Stimulated activated CD8-positive, alpha-beta memory T cell treated with anti-CD3 and anti-CD28 coated beads, Interleukin-4, amount 100 ng/mL, for 1 hour (primary cell): ENCODE measurements at places on chromosomes 13 and 19.

DNA sequence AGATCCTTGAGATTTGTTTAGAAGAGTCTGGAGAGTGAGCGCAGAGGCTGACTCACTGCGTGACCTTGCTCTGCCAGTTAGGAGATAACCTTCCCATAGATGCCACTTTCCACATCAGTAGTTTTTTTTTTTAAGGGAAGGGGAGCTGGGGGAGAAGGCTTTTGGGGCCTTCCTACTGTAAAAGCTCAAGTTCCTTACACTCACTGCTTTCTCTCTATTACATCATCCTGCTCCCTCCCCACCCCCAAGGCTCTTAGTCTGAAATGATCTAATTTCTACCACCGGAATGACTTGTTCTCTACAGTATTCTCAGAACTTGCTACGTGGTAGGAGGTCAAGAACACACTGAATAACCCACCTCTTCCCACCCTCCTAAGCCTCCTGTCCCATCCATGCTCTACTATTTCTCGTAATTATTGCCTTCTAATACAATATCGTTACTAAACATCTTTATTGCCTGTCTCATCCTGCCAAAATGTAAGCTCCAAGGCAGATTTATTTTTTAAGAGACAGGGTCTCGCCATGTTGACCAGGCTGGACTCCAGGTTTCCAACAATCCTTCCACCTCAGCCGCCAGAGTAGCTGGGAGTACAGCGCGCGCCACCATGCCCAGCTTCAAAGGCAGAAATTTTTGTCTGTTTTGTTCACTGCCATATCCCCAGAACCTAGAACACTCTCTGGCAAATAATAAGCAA lies 1.2 kb downstream of the LONP1 start:
- DNase-seq: no peak

DNA sequence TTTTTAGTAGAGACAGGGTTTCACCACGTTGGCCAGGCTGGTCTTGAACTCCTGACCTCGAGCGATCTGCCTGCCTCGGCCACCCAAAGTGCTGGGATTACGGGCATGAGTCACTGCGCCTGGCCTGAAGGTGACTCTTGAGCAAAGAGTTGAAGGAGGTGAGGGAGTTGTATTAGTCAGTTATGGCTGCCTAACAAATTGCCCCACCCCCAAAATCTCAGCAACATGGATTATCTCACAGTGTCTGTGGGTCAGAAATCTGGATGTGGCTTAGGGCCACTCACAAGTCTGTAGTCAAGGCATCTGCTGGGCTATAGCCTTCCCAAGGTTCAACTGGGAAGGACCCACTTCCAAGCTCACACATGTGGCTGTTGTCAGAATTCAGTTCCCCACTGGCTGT lies 52.8 kb upstream of the ADGRE5 start:
- no peak for DNase-seq

DNA sequence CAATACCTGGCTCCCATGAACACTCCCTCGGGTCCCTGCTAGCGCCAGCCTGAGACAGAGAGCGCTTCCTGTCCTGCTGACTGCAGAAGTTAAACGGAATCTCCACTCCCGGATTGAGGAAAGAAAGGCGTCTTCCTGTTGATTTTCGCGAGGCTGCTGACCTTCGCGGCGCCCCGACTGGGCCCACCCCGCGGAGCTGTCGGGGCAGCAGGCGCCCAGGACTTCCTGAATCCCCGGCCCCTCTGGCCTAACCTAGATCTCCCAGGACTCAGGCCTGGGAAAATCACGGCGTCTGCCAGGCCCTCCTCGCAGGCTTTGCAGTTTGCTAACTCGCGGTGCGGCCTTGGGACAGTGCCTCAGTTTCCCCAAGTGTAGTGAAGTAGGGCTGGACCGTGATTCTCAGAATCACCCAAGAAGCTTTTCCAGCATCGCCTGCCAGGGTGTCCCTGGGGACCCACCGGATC lies 108.8 kb downstream of the KCTD15 start:
- no peak for DNase-seq

- DNase-seq: no peak
Observed at GRCh38 chr13:29496241-29496712, 99.2 kb downstream of the SLC7A1 start.

GRCh38 chr19:35395382-35396199 lies 24.7 kb downstream of the GPR42 start:
- no peak for DNase-seq

- no peak for DNase-seq
Observed at GRCh38 chr13:51035978-51036377, 75.1 kb downstream of the C13orf42 start.

- DNase-seq: no peak
Observed at GRCh38 chr19:44684892-44685863, 13.8 kb upstream of the CEACAM16 start.

GRCh38 chr13:106794117-106794516 lies 226.2 kb upstream of the ARGLU1 start:
- no peak for DNase-seq

DNA sequence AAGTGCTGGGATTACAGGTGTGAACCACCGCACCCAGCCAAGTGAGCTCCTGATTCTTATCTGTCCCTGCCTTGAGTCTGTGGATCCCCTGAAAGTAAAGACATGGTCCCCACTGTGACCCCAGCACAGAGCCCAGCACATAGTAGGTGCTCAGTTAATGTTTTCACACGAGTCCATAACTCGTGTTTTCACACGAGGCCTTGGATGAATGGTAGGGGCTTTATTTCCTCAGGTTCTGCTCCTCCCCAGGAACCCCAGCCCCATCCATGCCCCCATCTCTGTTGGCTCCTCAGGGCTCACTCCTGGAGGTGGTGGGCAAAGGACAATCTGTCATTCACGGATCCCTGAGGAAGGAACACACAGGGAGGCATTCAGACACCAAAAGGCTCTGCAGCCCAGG lies 23.6 kb upstream of the PDE4C start:
- no peak for DNase-seq

- DNase-seq: no peak
Observed at GRCh38 chr13:51130348-51130747, 19.3 kb upstream of the C13orf42 start.

DNA sequence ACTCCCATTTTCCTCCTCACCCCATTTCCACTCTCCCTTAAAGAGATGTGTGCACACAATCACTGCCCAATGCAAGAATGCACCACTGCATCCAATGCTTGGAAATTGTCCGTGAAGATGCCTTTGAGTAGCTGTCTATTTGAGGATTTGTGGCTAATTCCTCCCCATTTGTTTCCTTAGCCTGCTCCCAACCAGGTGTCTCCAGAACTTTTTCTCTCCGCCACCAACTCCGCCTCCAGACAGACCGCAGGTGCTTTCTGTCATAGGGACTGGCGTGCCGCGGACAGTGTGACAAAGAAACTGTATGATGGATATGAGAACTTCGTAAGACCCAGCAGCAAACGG lies 461 bp upstream of the TM9SF2 start:
- DNase-seq: no peak

DNA sequence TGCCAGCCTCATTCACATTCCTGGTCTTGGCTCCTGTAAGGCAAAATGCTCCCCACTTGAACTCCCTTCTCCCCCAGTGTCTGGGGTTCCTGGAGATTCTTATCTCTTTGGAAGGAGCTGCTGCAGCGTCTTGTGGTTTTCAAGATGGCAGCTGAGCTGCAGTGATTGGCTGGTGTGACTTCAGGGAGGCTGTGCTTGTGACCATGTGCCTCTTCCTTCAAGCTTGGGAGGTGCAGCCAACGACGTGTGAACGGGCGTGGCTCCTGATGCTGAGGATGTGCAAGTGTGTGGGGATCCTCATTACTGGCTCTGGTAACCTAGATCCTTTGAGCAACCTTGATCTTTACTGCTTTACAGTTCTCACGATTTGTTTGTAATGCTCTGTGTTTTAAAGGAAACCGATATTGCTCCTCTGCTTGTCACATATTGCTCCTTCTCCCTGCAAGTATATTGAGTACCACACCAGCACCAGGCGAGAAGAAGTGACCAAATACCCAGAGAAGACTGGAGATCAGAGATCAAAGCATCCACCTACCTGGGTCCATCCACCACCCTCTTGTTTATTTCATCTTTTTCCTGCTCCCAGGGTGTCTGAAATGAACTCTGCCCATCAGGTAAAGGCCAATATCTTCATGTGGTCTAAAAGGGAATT lies 208.5 kb downstream of the FGF9 start:
- no peak for DNase-seq

DNA sequence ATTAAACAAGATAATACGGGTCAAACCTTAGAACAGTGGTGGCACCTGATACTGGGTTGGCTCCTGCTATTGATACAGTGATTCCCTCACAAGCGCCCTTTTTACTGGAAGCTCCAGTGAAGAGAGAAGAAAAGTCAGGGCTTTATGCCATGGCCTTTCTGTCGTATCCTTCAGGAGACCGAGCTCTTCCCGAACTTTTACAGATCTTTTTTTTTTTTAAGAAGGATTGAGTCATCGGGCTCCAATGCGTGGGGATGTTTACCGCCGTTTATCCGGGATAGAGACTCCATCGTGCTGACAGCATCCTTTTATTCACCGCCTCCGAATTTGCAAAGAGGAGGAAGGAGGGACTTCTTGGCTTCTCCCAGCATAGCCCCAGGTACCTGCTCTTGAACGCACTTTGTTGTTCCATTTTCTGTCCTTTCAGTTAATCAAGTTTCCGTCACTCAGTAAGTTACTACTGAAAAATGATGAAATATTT lies 574 bp downstream of the ZNF227 start:
- no peak for DNase-seq

DNA sequence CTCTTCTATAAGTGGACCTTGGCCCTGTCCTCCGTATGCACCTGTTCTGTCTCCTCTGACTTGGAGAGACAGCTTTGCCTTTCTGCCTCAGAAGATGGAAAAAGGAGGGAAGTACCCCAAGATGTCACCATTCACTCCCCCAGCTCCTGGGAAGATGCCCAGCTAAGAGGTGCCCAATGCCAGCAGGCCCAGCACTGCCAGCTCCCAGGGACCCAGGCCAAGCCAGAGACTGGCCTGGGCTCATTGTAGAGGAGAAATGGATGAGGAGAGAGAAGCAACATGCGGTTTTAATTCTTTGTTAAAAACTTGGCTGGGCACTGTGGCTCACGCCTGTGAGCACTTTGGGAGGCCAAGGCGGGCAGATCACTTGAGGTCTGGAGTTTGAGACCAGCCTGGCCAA lies 111.5 kb upstream of the ZNF507 start:
- DNase-seq: no peak

GRCh38 chr19:11138601-11139300 lies 16.8 kb downstream of the SPC24 start:
- no peak for DNase-seq

DNA sequence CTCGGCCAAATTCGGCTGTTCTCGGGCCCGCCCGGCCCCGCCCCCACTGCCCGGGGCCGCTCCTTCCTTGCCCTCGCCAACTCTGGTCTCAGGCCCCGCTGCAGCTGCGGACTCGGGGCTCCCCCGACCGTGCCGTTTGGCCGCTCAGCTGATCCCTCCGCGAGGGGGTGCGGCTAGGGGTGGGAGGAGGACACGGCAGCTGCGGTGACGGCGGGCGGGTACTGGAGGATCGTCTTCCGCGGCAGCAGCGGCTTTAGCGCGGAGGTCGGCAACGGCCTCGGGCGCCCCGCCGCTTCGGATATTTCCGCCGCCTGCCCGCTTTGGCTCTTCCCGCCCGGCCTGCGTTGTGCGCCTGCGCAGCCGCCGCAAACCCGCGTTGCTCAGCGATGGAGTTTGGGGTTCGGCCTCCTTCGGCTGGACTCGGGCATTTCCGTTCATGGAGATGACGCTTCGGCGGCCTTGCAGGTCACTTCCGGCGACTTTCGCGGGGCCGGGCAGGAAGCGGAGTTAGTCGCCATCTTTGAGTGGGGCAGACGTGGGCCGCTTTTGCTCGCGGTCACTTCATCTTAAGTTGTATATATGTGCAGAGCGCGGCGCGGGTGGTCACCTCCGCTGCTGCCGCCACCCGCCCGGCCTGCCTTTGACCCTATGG lies 338 bp upstream of the UBE2M start:
- peak; percentile 99 for DNase-seq

- DNase-seq: no peak
Observed at GRCh38 chr19:4077007-4077374, 10.3 kb upstream of the ZBTB7A start.

- no peak for DNase-seq
Observed at GRCh38 chr19:55508120-55508519, 19.9 kb downstream of the SSC5D start.

DNA sequence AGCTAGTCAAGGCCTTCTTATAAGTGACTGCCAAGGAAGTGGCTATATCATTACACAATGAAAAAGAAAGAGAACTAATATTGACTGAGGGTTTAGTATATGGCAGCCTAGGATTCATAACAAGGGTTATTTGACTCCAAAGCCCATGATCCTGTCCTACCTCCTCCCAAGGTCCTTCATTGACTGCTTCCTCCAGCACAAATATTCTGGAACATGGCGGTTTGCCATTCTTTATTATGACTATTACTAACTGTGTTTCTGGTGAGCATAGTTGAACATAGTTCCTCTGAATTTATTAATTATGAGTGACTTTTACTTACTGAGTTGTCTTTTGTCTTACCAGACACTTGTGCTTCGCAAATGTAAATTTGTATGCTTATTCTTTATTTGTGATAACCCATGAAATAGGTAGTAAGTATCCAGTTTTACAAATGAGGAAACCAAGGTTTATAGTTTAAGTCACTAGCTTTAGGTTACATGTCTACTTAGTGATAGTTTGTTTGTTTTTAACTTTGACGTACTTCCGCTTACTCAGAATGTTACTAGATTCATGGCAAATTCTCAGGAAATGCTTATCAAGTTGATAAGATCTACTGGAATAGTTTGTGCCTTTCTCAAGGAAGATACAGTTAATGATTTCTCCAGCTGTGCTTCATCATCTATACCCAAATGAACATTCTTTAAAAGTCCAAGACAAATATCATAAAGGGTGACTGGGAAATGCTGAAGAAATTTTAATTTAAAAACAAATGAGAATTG lies 15.5 kb upstream of the DCLK1 start:
- DNase-seq: no peak

DNA sequence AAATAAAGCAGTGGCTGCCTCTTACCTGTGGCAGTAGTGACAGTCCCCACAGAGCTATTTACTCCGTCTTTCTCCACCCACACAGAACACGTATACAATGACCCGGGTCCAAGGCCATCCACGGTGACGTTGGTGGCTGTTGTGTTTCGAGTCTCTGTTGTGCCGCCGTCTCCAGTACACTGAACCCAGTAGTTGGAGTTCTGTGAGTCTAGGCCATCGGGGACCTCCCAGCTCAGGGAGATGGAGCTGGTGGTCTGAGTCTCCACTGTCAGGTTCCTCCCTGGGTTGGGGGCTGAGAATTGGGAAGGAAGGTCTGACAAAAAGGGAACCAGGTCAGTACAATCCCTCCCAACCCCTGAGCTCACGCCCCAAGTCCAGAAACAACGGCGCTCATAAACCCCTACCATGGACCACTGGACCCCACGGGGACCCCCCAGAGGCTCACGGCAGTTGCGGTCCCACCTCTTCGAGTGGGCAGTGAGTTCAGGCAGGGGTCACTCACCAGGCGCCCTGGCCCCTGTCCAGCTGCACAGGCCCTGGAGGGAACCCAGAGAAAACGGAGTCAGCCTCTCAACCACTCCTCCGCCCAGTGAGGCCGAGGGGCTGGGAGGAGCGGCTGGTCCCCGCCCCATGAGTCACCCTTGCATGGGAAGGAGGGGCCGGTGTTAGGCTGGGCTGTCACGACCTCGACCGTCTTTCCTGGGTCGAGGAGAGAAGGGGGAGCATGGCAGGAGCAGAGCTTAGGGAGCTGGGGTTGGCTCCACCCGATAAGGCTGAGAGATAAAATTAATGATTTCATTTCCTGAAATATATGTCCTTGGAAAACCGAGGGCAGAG lies 2.4 kb downstream of the PTPRH start:
- DNase-seq: peak; percentile 17

- no peak for DNase-seq
Observed at GRCh38 chr19:44648631-44649251, 5.0 kb downstream of the PVR start.
